Activated naive CD8-positive, alpha-beta T cell treated with anti-CD3 and anti-CD28 coated beads for 36 hours (primary cell): ENCODE measurements at places on chromosomes 3 and 15. TPM values are rescaled to one million over a fixed set of nuclear protein-coding genes. Genes with fewer than 3 reads are reported as not detected.

Gene MESP2
- total RNA-seq: not detected

Gene ACTC1
- total RNA-seq: not detected

DNA sequence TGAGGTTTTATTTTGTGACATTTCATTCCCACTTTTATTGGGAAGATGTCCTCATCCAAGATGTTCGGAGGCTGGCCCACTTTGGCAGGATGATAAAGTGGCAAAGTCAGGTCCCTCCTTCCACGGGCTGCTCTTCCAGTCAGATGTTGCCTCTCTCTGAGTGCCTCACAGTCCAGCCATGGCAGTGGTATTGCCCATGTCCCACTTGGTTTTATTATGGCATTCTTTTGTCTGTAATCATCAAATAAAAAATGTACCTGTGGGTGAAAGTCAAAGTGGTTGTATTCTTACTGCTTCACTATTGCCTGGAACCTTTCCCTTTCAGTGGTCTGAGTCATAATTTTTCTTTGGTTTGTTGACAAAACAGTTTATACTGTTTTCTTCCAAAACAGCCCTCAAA lies 20.2 kb downstream of the ARNT2 start:
- no peak for DNase-seq

DNA sequence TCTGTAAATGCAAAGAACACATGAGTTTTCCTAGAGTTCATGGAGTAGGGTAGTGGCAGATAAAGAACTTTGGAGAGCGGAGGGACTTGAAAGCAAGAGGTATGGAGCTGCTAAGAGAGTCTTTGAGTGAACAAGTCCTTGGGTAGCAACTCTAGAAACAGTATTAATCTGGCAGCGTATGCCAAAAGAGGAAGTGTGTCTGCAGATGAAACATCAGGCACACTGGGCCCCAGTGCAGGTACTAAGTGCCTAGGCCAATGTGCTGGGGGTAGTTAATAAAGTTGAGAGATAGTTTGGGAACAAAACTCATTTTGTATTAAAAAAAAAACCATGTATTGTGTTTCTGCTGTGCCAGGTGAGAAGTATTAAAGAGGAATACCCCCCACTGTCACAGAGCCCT lies 223.0 kb upstream of the STRIT1 start:
- no peak for DNase-seq

- DNase-seq: no peak
Measured at GRCh38 chr3:126025116-126025729, 56.2 kb downstream of the ROPN1B start.

Gene ATG7
- total RNA-seq: 28.2 TPM

DNA sequence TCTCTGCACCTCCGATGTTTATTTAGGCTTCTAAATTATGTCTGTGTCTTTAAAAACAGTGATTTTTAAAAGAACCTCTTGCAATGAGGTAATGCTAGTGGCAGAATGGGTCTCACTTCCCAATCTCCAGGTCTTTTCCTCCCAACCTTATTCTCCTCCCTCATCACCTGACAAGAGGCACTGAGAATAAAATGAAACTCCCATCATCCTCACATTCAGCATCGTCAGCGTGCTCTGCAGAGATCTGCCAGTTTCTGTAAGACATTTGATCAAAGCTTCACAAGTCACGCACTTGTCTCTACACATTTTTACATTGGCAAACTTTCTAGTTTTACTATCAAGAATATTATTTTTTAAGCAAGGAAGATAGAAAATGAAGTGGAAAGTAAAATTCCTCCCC lies 420.5 kb downstream of the GABRB3 start:
- no peak for DNase-seq

- DNase-seq: no peak
Measured at GRCh38 chr3:180116658-180117057, 79.9 kb upstream of the PEX5L start.

DNA sequence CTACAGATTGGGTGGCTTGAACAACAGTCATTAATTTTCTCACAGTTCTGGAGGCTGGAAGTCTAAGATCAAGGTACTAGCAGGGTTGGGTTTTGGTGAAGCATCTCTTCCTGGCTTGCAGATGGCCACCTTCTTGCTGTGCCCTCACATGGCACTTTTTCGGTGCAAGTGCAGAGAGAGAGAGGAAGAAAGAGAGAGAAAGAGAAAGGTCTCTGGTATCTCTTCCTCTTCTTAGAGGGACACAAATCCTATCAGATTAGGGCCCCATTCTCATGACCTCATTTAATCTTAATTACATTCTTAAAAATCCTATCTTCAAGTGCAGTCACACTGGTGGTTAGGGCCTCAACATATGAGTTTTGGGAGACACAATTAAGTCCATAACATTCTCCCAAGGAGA lies 167.1 kb downstream of the NFKBIZ start:
- no peak for DNase-seq

DNA sequence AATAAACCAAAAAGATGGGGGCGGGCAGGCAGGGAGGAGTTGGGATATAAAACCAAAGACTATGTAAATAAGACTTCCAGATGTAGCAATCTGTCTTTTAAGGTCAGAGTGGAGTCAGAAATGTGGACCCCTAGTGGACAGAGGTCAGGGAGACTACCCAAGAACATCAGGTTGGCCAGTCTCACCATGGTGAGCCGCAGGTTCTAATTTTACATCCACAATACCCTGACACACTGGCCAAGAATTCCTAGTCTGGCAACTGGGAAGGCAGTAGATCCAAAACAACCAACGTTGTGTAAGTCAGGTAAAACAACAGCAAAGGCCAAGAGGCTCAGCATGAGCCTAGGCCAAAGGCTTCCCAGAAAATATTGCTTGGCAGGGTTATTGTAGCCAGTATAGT lies 203.4 kb downstream of the FOXP1 start:
- no peak for DNase-seq

DNA sequence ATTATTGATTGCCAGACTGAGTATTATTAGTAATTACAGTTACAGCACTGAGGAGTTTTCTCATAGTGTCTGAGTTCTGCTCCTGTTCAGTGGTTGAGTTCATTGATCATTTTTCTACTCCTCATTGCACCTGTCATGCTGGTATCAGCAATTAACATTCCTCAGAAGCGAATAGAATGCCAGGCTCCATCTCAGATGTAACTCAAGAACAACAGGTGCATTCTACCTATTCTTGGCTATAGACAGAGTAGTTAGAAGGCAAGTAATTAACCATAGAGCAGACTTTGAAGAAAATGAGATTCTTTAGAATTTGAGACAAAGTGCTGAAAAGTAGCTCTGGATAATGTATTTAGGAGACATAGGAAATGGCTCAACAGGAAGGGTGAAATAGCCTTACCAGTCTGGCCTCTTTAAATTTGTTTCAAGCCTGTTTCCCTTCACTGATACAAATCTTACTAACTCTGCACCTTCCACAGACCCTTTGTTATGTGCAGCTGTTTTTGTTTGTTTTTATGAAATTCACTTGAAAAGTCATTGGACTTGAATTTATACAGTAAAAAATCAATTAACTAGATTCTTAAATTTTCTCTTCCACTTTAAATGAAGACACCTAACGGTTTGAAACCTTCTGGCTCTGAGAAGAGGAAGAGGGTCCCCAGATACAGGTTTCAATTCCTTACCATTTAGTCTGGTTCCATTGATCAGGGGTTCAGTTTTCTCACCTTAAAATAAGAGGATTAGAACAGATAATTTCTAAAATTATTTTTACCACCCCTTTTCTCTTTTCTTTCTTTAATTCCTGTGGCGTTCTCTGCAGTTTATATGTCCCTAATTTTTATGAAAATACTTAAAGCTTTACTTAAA lies 109.6 kb downstream of the FNDC3B start:
- DNase-seq: no peak

- DNase-seq: peak; percentile 53
Measured at GRCh38 chr3:129605203-129605921, 1.1 kb downstream of the PLXND1 start.

GRCh38 chr3:128971421-128972100 lies 22.3 kb downstream of the CFAP92 start:
- no peak for DNase-seq

- DNase-seq: no peak
Measured at GRCh38 chr3:41522612-41523011, 323.3 kb downstream of the CTNNB1 start.

- DNase-seq: no peak
Measured at GRCh38 chr3:52270252-52270754, 8.1 kb downstream of the WDR82 start.

GRCh38 chr3:9696480-9697220 lies 7.0 kb upstream of the CPNE9 start:
- DNase-seq: no peak

- no peak for DNase-seq
Measured at GRCh38 chr15:32132859-32133258, 102.5 kb downstream of the CHRNA7 start.

DNA sequence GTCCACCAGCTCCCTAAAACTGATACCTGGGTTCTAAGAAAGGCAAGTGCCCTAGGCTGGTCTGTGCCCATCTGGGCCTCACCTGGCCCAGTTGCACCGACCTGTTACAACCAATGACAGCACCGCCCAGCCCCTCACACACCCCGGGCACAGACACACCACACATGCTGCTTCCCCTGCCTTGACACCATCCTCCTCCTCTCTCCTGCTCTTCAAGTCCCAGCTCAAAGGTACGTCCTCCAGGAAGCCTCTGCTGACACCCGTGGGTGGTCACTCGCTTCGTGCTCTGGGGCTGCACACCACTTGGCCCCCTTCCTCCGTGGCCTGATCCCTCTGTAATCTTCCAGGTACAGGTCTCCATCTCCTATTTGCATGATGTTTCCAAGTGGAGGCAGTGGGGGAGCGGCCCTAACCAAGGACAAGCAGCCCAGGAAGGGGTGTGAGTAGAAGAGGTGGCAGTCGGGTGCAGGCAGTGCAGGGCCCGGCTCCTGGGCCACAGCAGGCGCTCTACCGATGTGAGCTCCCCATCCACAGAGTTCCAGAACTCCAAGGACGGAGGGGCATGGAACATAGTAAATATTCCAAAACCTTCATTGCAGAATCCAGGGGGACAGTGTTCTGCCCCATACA lies 144.6 kb downstream of the NUP210 start:
- no peak for DNase-seq

GRCh38 chr3:72339670-72340030 lies 508.6 kb downstream of the SHQ1 start:
- DNase-seq: no peak

Gene CAPN3
- 1.4 TPM for total RNA-seq

DNA sequence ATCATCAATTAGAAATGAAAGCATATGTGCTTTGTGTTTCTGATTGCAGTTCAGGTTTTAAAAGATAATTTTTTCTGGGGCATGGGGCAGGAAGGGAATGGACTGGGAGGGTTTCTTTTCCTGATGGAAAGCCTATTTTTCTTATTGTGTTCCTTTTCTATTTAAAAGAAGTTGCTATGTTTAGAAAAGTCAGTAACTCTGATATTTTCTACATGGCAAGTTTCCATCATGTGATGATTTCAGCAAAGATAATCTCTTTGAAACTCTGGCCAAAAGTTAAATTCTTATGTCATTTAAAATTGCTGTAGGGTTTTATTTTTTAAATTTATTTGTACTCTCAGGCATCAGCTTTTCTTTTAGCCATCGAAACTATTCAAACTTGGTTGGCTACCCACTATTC lies 601.2 kb downstream of the FOXP1 start:
- DNase-seq: no peak

DNA sequence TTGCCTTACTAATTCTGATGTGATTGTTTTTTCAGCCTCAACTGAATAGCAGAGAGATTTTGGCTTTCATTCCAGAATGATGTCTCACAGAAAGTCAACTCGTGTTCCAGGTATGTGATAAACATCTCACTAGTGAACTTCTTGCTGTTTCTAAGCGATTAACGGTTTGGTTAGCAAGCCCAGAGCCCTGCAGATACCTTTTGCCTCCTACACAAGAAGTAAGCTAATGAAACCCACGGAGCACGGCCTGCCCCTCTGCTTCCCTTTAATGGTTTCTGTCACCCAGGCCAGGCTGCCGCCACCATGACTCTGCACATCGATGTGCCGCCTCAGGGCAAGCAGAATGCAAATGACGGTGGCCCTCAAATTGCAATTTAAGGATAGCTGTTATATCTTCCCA lies 155.9 kb upstream of the ICE2 start:
- DNase-seq: no peak

GRCh38 chr15:52463638-52464037 lies 65.0 kb downstream of the MYO5A start:
- no peak for DNase-seq

- DNase-seq: no peak
Measured at GRCh38 chr3:54830658-54831057, 97.2 kb downstream of the LRTM1 start.
